ELR (cell line): ENCODE measurements at places on chromosomes 12 and 14.
A peak's percentile ranks its signal among the peaks of the same experiment; 100 is the strongest.

DNA sequence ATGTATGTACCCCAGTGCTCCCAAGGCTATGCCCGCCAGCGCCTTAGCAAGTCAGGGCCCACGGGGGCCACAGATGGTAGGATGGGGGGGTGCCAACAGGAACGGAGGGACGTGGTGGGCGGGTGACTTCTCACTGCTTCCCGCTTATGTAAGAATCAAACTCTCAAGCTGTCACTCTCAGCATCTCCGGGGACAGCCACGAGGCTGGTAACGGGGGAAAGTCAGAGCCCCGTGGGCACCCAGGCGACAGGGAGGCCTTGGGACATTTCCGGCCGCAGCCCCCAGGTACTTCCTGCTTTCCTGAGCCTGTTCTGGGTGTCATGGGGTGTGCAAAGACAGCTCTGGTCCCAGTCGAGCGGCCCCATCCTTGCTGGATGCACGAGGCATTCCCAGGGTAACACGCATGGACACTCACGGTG lies 59.3 kb downstream of the TESC start:
- DNase-seq = no peak

DNA sequence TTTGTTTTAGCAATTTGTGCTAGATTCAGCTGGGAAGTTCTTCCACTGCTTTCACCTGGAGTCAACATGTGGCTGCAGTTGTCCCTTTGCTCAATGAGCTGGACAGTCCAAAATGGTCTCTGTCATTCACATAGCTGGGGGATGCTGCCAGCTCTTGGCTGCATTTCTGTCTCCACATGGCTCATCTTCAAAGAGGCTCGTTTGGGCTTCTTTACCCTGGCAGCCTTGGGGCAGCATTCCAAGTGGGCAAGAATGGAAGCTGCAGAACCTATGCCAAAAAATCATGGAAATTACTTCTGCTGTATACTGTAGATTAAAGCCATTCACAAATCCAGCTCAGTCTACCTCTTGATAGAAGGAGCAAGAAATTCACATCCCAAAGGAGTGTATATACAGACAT lies 199.1 kb downstream of the SLC5A8 start:
- DNase-seq = no peak

DNA sequence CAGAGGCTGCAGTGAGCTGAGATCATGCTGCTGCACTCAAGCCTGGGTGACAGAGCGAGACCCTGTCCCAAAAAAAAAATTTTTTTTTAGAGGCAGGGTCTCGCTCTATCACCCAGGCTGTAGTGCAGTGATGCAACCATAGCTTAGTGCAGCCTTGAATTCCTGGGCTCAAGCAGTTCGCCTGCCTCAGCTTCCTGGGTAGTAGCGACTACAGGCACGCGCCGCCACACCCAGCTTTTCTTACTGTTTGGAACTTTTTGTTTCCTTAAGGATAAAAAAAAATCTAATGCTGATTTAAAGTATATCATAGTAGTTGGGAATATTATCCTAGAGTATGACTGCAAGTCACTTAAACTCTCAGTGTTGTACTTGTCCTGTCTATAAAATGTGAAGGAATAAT lies 7.2 kb downstream of the TMEM19 start:
- DNase-seq = no peak

GRCh38 chr12:13359636-13360035 lies 163.1 kb downstream of the EMP1 start:
- DNase-seq = no peak

- peak; percentile 64 for DNase-seq
Observed at GRCh38 chr14:95998656-95999055, 40.5 kb upstream of the C14orf132 start.

- peak; percentile 8 for DNase-seq
Observed at GRCh38 chr12:103503546-103504480, 8.0 kb upstream of the C12orf42 start.

- DNase-seq = no peak
Observed at GRCh38 chr14:95142208-95142607, 15.1 kb downstream of the DICER1 start.

DNA sequence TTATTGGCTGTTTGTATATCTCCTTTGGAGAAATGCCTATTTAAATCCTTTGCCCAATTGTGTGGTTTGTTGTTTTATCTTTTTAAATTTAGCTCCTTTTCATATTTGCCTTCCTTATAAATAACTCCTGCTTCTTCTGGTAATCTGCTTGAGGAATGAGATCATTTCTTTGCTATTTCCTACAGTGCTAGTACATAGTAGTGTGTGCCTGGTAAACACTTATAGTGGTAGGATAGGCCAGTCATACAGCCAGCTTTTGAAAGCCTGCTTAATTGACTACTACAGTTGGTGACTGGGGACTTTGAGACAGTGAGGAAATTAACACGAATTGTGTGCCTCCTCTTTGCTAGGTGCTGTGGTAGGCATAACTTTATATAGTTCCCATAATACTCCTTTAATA lies 68.7 kb downstream of the BORCS5 start:
- DNase-seq = no peak

GRCh38 chr14:71141701-71142374 lies 234.6 kb downstream of the PCNX1 start:
- peak; percentile 81 for DNase-seq

GRCh38 chr14:92352158-92352985 lies 29.4 kb downstream of the SLC24A4 start:
- peak; percentile 49 for DNase-seq

GRCh38 chr12:29750131-29750927 lies 33.4 kb downstream of the TMTC1 start:
- no peak for DNase-seq

DNA sequence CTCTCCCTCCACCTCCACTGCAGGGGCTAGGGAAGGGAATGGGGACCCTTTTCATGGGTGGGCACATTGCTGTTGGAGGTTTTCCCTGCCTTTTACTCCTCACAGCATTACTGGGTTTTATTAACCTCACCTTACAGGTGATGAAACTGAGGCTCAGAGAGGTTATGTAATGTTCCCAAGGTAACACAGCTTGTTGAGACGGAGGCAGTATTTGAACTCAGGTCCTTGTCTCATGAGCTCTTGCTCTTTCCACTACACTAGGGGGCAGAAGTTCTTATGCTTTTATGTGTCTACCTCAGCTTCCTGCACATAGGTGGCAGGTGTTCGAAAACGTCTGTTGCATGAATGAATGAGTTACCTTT lies 11.7 kb downstream of the CISTR start:
- no peak for DNase-seq

DNA sequence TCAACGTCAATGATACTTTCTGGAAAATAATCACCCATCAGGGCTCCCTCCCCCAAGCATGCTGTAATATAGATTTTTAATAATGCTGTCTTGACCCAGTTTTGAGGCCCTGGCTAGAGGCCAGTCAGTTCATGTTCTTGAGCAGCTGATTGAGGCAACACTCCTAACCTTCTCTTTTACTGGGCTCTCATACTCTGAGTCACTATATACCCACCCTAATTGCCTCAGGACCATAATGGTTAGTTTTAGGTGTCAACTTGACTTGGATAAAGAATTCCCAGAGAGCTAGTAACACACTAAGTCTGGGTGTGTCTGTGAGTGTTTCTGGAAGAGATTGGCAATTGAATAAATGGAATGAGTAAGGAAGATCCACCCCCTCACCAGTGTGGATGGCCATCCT lies 527.0 kb upstream of the ATP2B1 start:
- peak; percentile 26 for DNase-seq

DNA sequence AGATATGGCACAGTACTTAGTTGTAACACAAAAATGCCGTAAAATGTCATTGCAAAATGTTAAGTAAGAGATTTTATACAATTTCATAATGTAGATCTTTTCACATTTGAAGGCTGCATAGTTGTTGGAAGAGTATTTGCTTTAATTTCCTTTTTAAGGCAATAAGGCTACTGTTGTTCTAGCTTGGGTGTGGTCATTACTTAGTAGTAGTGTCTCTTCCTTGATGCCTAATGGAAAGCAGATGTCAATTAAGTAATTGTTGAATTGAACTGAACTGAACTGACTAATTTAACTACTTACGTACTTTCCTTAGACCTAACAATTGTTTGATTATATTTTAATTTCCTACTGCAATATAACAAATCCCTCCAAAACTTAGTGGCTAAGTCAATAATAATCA lies 181.7 kb downstream of the FLRT2 start:
- no peak for DNase-seq
